Activated T-helper 1 cell treated with anti-CD3 and anti-CD28 coated beads, Interleukin-2, amount 50 U/mL, for 16 hours (primary cell): ENCODE measurements at places on chromosomes 7 and 10.

DNA sequence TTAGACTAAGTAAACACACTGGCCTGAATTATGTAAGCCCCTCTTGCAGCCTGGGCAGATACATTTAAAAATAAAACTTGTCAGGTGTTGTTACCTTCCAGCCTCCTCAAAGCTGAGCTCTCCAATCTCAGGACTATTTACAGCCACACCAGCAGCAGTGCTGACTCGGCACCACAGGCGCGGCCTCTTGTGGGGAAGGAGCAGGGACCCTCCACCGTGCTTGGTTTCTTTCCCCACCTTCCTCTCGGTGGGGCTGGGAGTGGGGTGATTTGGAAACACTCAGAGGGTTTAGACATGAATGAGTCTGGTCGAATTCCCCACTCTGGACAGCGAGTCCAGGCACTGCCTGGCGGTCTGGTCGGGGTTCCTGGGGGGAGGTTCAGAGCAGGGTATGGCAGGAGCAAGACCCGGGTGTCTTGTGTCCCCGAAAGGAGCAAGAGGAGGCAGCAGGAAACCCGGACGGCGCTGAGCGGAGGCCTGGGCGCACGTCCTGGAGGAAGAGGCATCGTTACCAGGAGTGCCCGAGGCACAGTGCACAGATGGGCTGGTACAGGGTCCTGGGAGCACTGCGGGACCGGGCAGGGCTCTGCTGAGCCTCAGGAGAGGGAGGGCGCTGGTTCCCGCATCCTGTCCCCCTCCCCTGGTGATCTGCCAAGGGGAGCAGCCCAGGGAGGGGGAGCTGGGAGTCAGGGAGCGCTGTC, 29.2 kb upstream of the CFAP46 start:
- no peak for DNase-seq

GRCh38 chr10:89973326-89973725, 271.9 kb downstream of the KIF20B start:
- DNase-seq: no peak

GRCh38 chr7:44275957-44276570, 49.3 kb downstream of the CAMK2B start:
- DNase-seq: no peak

- no peak for DNase-seq
These were observed 43.8 kb upstream of the ICA1 start for GRCh38 chr7:8305625-8306388.

DNA sequence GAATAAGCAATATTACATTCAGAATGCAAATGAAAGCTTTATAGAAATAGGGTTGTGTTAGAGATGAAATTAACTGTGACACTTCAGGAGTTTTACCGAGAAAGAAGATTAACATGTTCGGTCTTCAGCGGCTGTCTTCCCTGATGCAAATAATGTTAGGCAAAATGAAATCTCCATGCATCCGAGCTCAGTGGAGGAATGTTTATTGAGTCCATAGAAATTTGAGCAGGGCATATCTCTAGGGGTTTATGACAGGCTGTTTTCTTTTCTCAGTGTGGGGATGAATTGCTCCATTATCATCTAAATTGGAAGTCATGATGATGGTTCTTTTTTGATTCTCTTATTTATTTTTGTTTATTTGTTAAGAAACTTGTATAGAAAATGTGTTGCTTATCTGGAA, 31.7 kb downstream of the DYNC1I1 start:
- no peak for DNase-seq

GRCh38 chr10:79209831-79210230, 137.4 kb upstream of the PPIF start:
- no peak for DNase-seq

DNA sequence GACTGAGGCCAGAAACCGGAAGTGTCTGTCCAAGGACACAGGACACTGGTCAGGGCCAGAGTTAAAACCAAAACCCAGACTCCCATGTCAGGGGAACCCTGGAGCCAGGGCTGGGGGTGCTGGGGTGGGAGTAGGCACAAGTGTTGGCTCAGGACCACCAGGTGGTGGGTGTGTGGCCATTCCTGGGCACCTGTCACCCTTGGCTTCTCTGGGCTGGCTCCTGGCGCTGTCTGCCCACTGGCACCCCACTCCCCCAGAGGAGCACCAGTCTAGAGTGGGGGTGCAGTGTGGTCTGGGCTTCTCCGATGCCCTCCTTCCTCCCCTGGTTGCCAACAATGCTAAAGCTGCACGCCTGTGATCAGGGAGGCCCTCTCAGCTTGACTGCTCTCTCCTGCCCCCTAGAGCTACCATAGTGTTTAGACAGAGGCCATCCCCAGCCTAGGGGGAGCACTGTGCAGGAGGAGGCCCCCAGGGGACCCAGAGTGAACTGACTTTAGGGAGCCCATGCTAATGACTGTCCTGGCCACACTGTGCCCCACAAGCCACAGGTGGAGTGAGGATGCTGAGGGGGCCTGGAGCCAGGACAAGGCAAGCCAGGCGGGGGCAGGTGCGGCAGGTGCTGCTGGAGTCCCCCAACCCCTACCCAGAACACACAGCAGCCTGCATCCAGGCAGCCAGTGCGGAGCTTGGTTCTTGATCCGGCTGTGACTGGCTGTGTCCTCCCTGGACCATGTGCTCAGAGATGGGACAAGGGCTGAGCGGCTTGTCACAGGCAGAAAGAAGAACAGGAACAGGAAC, 11.0 kb downstream of the RASGEF1A start:
- DNase-seq: no peak

DNA sequence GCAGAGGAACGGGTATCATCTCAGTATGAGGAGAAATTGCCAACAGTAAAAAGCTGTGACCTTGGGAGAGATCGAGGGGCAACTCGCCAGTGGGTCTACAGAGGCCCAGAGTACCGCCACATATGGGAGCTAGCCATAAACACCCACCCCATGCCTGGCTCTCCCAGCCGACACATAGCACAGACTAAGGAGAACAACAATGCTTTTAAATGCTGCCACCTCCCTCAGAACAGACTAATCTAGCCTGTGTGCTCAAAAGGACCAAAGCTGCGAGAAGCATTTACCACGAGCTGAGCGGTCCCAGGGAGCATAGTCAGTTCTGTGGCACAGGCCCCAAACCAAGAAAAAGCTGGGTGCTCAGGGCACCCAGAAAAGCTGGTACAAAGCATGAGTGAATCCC, 73.3 kb downstream of the LSM5 start:
- no peak for DNase-seq

GRCh38 chr7:11748884-11749283, 83.1 kb downstream of the THSD7A start:
- DNase-seq: no peak

DNA sequence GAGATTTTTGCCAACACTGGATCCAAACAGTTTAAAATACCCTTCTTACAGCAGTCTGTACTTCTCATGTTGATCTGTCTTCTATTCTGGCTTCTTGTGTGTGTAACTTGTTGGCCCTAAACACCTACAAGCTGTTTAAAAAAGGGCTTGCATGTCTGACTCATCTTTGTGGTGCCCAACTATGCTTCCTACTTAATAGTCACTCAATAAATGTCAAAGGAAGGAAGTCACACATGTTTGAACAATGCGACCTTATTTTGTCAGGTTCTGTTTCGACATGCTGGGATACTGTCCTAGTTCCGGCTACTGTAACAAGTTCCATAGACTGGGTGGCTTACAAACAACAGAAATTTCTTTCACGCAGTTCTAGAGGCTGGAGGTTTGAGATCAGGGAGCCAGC, 9.4 kb upstream of the GRK5 start:
- DNase-seq: no peak

DNA sequence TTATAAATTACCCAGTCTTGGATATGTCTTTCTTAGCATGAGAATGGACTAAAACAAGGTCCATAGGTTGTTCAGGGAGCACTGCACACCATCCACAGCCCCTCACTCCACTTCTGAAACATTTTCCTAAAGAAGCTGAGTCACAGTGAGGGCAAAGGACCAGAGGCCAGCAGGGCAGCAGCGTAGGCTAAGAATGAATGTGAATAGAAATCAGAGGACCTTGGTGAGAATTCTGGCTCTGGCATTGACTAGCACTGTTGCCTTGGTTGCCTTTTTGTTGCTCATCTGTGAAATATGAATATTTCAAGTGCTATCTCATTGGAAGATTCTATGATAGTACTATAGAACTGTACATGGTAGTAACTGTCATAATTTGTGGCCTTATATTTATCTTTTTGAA, 41.7 kb upstream of the TOMM7 start:
- DNase-seq: no peak

- DNase-seq: no peak
These were observed 169.1 kb downstream of the PTEN start for GRCh38 chr10:88032566-88032965.

GRCh38 chr7:24979470-24979862, 512 bp downstream of the OSBPL3 start:
- DNase-seq: peak; percentile 62

DNA sequence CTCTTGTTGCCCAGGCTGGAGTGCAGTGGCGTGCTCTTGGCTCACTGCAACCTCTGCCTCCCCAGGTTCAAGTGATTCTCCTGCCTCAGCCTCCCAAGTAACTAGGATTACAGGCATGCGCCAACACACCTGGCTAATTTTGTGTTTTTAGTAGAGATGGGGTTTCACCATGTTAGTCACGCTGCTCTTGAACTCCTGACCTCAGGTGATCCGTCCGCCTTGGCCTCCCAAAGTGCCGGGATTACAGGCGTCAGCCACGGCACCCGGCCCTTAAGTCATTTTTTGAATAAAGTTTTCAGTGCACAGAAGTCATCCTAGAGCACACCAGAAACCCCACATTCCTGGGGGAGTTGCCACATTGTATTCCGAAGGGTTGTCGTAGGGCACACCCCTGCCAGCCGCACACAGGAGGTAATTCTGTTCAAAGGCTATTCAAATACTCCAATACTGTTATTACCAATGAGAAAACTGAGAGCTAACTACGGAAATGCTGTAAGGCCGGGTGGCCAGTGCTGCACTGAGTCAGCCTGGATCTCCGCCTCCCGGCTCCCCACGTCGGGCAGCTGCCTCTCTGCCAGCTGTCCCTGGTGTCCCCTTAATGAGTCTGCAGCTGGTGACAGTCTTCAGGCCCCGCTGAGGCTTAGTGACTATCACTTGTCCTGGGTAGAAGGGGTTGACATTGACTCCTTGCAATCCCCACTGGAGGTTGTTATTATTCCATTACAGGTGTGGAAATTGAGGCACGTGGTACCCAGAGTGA, 8.6 kb upstream of the RFC2 start:
- DNase-seq: no peak

- DNase-seq: no peak
These were observed 450.7 kb downstream of the HTR7 start for GRCh38 chr10:90407131-90407530.

DNA sequence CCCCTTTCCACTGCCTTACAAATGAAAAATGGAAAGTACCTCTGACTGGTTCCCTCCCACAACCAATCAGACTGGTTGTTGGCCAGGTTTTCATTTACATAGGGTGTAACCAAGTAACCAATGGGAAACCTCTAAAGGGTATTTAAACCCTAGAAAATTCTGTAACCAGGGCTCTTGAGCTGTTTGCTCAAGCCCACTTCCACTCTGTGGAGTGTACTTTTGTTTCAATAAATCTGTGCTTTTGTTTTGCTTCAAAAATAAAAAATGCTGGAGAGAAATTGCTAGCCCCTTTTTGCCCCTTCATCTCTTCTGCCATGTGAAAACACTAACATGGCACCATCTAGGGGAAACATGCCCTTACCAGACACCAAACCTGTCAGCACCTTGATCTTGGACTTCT, 129.5 kb downstream of the AHR start:
- no peak for DNase-seq

- no peak for DNase-seq
These were observed 129.7 kb downstream of the ZNF248 start for GRCh38 chr10:37727491-37728352.

DNA sequence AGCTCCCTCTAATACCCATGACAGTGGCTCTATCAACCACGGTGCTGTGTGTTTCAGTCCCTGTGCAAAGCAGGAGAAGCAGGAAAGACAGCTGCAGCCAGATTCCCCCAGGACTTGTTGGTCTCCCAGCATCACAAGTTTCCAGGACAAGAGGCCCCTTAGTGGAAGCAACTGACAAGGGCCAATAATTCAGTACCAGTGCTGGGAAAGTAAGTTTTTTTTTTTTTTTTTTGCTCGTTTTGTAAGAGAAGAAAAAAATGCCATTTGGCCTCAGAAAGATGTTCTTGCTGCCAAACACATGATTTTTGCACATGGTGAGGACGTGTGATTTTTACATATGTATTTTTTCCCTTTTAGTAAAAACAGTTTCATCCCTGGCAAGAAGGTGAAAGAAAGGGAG, 284.2 kb upstream of the ZMIZ1 start:
- no peak for DNase-seq

GRCh38 chr7:153430931-153431330, 621.3 kb upstream of the DPP6 start:
- DNase-seq: no peak
